ENCODE measurements at places on chromosomes 7 and 10.
A peak's percentile ranks its signal among the peaks of the same experiment; 100 is the strongest.

GRCh38 chr10:17003151-17003550 lies 126.5 kb downstream of the CUBN start:
- DNase-seq: no peak

DNA sequence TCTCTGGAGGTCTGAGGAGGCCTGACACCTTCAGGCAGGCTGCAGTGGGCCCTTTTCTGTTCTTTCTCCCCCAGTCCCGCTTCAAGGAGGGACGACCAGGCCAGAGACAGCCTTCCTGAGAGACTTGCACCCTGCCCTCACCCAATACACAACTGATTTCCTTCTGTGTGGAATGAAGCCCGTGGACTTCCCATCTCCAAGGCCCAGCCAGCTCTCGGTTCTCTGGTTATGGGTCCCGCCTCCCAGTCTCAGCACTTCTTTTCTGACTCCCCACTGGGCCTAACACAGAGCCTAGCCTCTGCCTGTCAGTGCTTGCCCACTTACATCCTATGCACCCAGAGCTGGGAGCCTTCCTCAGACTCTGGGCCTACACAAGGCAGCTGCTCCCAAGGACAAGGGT lies 24.1 kb upstream of the ADCYAP1R1 start:
- DNase-seq: no peak

DNA sequence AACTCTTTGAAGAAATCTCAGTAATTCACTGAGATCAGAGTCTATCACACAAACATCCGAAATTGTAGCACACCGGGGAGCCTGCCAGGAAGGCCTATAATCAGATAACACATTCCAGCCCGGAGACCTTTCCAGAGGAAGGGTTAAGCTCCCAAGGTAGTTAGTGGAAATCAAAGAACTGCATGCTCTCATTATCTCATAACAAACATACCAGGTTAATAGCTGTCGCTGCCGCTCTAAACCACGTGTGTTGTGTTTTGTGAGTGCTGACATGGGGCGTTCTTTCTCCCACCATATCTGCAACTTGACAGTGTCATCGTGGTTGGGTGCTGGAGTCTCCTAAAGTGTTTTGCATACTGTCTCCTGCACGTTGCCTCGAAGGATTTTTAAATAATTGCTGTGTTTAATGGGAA lies 120.7 kb upstream of the CARD11 start:
- DNase-seq: no peak

GRCh38 chr7:11469028-11469745 lies 362.8 kb downstream of the THSD7A start:
- DNase-seq: no peak

- no peak for DNase-seq
Observed at GRCh38 chr7:136309407-136309806, 332.2 kb upstream of the MTPN start.

- no peak for DNase-seq
Observed at GRCh38 chr10:5830629-5831445, 17.6 kb upstream of the GDI2 start.

DNA sequence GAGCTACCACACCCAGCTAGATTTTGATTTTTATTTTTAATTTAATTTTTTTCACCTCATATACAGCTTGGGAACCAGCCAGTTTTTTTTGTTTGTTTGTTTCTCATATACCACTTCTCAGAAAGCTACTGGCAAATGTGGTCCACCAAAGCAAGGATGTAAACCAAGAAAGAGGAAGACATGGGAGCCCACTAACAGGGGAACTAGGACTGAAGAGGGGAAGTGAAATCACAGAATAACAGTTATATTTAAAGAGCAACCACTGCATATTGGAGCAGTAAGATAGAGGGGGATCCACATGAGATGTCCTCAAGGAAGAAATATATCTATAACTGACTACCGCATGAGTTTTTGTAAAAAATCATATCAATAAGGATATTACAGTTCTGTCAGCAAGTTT lies 10.5 kb downstream of the CPVL start:
- DNase-seq: no peak

GRCh38 chr7:10720042-10720441 lies 253.6 kb upstream of the PHF14 start:
- no peak for DNase-seq

DNA sequence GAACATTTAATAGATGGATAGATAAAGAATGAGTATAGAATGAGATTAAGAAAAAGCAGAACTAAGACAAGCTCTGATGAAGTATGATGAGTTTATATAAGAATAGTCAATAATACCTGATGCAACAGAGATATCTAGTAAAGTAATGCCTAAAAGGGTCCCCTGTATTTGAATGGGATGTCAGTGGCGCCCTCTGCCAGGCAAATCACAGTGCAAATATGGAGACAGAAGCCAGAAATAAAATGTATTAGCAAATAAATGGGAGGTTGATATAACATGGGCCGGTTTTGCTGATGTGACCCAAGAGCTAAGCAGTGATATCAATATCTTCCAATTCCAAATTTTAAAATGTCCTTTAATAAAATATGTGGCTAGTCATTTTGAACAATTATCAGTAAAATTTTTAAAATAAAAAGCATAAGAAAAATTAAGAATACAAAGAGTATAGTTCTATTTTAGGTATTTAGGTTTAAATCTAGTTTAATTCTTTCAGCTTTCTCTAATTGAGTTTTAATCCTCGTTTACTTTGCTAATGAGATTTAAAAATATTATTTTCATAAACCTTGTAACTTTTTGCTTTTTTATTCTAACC lies 62.6 kb downstream of the ADK start:
- no peak for DNase-seq

- peak; percentile 89 for DNase-seq
Observed at GRCh38 chr10:17200912-17201793, at the start of gene TRDMT1. Gene TRDMT1 (minus strand): TSS chr10:17201672. CDS start chr10:17201634, 38 bp downstream.

GRCh38 chr10:34213193-34213804 lies 601.8 kb downstream of the PARD3 start:
- DNase-seq: no peak

- no peak for DNase-seq
Observed at GRCh38 chr7:158321936-158322615, 265.5 kb downstream of the PTPRN2 start.

DNA sequence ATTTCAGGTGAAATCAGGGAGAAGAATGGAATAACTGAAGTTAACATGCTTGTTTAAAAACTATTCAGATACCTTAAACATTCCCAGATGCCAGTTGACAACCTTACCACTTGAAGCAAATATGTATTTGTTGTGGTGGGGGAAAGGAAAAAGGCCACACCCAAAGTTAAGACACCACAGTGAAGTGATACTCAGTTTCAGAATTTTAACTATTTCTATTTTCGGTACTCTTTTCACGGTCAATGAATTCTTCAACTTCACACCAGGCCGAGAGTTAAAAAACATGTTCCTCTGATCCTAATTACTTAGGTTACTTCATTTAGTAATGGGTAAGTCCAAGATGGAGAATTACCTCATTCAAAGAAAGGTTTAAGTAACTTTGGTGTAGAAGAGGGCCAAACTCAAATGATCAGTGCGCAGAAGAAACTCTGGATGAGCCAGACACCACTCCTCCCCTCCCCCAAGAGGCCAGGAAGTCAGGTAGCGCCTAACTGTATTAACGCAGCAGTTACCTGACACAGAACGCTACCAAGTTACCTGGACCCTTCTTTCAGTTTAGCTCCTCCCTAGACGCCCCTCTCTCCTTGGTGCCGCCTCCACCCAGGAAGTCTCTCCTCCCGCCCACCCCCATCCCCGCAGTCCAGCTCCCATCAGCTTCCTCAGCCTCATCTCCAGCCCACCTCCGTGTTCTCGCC lies 700 bp downstream of the MTPN start:
- DNase-seq: peak; percentile 19

Measured in caudate nucleus (tissue), 63 donors.